Gastroesophageal sphincter (tissue), 4 donors: ENCODE measurements at places on chromosomes 5 and 9. TPM values are rescaled to one million over a fixed set of nuclear protein-coding genes. Genes with fewer than 3 reads are reported as not detected.

DNA sequence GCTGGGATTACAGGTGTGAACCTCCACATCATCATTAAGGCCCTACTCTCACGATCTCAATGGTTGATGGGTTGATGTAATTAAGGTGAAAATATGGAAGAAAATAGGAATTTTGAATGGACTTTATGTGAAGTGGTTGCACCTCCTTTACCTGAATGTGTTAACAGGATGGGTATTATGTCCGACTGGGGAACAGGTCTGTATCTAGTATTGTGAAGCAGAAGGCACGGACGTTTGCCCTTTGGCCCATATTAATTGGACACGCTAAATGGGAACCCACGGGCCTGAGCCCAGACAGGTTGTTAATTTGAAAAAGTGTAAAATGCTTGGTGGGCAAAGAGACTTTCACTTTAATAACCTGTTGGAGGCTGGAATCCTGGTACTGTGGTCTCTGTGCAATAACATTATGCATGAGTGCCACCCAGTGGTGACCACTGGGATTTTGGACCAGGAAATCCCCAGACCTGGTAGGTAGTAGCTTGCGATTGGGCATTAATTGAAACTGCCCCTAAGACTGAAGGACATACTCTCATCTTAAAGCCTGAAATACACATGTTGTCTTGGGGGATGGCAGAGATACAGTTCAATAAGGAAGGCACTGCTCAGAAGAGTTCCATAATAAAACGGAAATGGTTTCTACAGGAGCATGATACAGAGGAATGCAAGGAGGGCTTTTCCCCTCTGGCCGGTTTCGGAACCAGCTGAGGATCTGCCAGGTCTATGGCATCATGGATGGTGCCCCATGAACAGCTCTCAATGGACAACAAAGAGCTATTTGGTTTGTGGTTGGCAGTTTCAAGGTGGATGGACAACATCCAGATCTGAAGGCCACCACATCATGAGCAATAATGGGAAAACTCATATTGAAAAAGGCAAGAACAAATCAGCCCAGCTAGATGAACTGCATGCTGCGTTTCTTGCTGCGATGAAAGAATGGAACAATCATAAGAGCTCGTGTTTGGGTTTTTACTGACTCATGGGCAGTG, 26.2 kb upstream of the BICD2 start:
- peak; percentile 91 for ATAC-seq

- ATAC-seq: no peak
These were observed 698.8 kb downstream of the CDH9 start for GRCh38 chr5:26339576-26339975.

Gene PRUNE2
- 720 TPM for total RNA-seq

GRCh38 chr9:137679695-137680305, 61.0 kb downstream of the EHMT1 start:
- no peak for ATAC-seq

DNA sequence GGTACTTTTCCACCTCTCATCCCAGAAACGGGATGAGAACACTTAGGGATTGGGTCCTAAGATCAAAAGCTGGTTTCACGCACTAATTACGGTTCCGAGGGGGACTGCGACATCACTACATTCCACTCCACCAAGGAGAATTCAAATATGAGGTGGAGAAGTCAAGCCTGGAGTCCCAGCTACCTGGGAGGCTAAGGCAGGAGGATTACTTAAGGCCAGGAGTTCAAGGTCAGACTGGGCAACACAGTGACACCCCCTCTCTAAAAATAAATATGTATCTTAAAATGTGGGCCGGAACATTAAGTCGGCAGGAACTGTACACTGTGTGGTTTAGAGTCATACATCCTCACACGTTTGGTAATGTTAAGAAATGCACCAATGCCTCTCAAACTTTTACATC, 1.6 kb downstream of the GOLGA2 start:
- no peak for ATAC-seq

DNA sequence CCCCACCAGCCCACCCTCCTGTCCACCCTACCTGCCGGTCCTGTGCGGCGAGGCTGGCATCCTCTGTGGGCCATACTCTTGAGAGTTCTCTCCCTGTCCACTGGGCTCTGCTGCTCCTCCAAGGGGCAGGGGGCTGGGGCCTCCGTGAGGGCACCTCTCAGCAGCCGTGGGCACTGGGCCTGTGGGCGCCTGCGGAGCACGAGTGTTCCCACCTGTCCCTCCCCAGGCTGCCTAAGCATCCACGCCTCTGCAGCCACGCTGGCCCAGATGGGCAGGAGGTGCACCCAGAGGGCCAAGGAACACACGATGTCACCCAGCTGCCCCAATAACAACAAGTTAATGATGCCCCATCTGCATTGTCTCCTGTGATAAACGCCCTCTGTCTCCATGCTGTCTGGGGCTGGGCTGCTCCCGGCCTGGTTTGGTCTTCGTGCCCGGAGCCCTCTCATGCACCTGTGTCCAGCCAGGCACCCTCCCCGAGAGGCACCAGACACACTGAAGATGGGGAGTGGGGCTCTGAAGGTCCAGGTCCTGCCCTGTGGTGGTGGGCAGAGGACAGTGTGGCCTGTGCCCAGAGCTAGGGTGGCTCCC, 114.5 kb downstream of the RXRA start:
- no peak for ATAC-seq

Gene QRFP
- total RNA-seq: not detected

Gene ENTPD8
- total RNA-seq: not detected

GRCh38 chr5:141867651-141868050, 10.6 kb downstream of the PCDH1 start:
- no peak for ATAC-seq

DNA sequence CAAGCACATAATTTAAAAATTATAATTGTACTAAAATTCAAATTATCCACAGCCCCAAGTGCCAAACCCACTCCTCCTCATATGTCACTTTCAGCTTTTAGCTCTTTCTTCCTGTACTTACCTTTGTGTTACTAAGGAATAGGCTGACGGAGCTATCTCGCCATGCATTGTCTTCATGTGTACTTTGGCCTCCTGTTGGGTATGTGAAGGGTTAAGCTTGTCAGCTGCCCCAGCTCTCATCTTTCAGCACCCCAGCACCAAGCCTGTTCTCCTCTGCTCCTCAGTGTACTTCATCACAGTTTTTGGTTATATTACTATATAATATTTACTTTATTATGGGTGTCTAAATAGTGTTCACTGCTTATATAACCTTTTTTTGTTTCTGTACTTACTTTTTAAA, 46.2 kb downstream of the OSTF1 start:
- no peak for ATAC-seq

- peak; percentile 76 for ATAC-seq
These were observed 9.7 kb upstream of the TGFBI start for GRCh38 chr5:136018814-136019783.

DNA sequence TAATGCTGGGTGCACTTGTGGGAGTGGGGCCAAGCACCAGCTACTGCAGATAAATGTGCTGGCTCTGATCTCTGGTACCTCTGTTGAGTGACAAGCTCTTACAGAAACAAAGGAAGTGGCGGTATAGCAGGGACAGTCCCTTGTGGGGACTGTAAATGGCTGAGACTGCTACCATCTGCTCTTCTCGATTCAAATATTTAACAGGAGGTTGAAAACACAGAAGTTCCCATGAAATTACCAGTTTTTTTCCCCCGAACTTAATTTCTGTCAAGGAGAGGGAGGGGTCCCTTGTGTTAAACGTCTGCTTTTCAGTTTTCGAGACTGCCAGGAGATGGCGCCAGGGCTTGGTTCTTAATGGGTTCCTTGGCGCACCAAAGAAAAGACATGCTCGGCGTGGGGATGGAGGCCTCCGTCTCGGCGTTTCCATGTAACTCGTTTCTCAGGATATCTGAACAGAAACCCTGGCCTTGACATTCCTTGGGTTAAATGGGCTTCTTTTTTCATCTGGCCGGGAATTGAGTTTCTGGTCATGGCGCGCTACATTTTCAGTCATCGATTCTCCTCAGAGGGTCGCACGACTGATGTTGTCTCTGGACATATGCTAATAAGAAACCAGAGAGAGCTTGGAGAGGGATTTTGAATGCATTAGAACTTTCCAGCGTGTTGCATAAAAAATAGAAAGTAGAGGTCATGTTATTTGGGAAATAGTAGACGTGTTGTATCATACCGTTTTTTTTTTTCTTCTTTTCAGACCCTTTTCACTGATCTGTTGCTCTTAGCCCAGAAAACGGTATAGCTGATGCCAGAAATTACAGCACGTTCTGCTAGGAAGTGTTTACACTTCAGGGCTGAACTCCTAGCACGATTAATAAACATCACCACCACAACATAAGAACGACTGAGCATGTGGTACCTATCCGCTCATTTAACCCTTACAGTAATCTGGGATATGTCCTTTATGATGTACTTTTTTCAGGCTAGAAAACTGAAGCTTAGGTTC, 64.0 kb downstream of the CARTPT start:
- ATAC-seq: peak; percentile 82

DNA sequence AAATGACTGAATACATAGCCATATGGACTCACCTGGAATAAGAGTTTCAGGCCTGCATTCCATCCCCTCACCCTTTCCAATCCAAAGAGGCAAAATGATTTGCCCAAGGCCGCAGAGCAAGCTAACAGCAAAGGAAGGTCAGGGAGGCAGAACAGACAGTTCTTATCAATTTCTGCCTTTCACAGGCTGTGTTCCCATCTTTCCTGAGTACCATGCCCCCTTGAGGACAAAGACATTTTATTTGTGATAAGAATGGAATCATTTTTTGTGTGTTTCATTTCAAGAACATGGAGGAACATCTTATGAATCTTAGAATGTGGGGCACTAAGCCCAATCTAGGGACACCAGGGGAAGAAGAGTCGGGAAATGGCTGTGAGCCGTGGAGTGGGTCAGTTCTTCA, 13.9 kb downstream of the LHFPL2 start:
- no peak for ATAC-seq

- ATAC-seq: no peak
These were observed 244.5 kb downstream of the PLK2 start for GRCh38 chr5:58215364-58215763.

DNA sequence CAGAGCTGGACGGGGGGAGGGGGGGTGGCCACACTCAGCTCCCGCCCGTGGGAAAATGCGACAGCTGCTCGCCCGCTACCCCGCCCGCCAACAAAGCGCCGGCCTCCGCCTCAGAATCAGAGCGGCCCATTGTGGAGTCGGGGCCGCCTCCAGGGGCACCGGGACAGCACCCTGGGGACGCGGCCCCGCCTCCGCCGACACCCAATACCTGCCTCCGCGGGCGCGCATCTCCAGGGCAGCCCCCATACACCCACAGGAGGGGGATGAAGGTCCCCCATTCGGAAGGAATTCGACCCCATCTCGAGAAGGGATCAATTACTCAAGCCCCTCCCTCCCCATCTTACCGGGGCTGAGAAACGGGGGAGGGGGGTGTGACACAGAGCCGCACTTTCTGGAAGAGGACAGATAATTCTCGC, 1.3 kb downstream of the NOTCH1 start:
- no peak for ATAC-seq

GRCh38 chr9:33458444-33458843, 11.1 kb upstream of the AQP3 start:
- ATAC-seq: no peak

Gene GFPT2
- total RNA-seq: 38.2 TPM

DNA sequence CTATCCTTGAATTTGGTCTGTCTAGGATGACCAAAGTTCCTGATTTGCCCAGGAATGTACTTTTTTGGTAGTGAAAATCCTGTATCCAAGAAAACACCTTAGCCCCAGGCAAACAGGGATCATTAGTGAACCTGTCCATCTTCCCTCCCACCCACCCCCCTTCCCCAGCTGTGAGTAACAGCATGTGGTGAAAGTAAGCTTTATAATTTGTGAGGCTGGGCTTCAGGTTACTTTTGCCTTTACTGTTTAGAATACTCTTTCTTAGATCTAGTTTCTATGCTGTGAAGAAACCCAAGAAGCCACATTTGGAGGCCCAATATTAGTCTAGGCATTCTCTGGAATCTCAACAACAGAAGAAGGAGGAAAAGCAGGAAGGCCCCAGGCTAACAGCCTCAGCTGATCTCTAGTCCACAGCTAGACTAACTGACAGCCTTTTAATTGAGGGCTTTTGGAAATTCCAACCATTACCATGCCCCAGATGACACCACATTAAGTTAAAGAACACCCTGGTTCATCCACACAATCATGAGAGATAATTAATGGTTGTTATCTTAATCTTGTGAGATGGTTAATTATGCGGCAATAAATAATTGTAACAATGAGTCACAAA, 703.0 kb upstream of the NUDT12 start:
- no peak for ATAC-seq

DNA sequence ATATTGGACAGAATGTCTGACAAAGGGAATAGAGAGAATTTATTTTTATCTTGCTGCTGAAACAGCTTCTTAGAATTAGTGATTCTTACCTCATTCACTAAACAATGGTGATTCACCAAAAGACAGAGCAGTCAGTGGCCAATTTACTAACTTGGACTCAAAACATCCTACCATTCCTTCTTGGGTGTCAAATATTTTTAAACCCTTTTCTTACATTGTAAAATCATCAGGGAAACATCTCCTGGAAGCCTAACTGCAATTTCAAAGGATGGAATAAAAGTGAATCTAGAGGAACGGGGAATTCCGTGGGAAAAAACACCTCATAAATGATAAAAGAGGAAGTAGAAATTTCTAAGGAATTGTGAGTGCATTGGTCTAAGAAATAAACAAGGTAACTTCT, 97.7 kb downstream of the LHFPL2 start:
- no peak for ATAC-seq
